Glomerular endothelial cell (primary cell): ENCODE measurements at places on chromosomes 7 and 10.

GRCh38 chr7:25895792-25896171, 256.2 kb upstream of the NFE2L3 start:
- DNase-seq, result no peak

- no peak for DNase-seq
Observed at GRCh38 chr10:128686630-128687278, 560.5 kb upstream of the MKI67 start.

DNA sequence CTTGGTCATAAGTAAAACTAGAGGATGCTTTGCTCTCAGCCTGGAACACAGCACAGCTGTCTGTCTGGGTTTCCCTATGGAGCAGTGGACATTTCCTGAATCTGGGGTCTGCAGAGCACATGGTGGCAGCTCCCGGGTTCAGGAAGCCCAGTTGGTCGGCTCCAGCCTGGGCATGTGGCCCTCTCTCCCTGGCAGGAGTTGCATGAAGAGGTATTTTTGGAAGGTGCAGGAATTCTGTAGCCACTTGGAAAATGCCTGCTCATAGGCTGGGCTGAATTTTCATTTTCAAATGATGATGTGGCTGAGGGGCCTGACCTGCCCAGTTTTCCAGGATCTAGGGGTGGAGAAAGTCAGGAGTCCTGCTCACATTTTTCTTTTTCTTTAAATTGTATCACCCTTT, 6.7 kb upstream of the TPST1 start:
- no peak for DNase-seq

DNA sequence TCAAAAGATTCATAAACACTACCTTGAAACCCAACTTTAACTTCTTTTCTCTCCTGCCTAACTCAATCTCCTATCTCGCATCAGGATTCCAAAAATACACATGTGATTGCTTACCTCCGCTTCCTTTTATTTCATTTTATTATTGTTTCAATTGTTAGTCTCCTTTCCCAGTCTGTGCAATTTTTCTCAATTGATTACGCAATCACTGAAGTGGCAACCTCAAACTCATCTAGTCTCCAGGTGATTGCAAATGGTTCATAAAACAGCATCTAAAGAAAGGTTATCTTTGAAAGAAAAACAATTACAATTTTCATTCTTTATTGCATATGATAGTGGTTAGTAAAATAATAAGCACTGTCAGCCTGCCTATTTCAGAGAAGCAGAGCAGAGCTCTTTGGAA, 45.6 kb downstream of the CHRM2 start:
- DNase-seq, result no peak

GRCh38 chr10:13890233-13891127, 303.7 kb downstream of the PRPF18 start:
- no peak for DNase-seq

GRCh38 chr10:49571388-49571787, 32.5 kb upstream of the ERCC6 start:
- DNase-seq, result no peak

GRCh38 chr10:102642736-102643335, 1.4 kb upstream of the TRIM8 start:
- no peak for DNase-seq

DNA sequence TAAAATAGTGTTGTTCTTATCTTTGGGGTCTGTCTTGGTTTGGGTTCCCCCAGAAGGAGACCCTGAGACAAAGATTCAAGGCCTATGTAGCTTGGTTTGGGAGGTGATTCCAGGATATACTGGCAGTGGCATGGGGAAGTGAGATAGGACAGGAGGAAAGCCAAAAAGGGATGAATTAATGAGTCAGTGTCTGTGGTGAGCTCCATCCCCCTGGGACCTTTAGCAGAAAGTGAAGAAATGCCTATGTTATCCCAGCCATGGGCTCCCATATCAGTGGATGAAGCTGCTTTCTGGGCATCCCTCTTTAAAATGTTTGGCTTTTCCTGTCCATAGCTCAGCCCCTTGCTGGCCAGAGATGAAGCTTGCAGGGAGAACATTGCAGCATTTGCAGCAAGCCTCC, 217.0 kb upstream of the CTBP2 start:
- no peak for DNase-seq

DNA sequence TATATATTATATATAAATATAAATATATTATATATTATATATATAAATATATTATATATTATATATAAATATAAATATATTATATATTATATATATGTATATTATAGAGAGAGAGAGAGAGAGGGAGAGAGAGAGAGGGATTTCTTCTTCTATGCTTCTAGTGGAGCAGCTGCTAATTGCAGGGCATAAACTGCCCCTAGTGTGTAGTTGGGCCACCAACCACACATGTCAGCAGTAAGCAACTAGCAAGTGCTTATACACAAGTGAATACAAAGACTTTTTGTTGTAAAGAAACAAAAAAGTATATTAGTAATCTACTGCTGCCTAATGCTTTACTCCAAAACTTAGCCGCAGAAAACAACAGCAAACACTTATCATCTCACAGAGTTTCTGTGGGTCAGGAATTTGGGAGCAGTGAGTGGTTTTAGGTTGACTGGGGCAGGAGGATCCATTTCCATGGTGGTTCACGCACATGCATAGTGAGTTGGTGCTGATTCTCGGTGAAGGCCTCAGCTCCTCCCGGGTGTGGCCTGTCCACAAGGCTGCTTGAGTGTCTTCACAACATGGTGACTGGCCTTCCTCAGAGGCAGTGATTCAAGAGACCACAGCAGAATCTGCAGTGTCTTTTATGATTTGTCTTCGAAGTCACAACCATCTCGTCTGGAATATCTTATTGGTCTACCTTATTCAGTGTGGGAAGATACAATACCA, 25.5 kb upstream of the BAG3 start:
- no peak for DNase-seq

GRCh38 chr7:47336472-47337425, 245.2 kb downstream of the TNS3 start:
- no peak for DNase-seq

- DNase-seq, result no peak
Observed at GRCh38 chr10:31320550-31321211, 1.7 kb downstream of the ZEB1 start.

DNA sequence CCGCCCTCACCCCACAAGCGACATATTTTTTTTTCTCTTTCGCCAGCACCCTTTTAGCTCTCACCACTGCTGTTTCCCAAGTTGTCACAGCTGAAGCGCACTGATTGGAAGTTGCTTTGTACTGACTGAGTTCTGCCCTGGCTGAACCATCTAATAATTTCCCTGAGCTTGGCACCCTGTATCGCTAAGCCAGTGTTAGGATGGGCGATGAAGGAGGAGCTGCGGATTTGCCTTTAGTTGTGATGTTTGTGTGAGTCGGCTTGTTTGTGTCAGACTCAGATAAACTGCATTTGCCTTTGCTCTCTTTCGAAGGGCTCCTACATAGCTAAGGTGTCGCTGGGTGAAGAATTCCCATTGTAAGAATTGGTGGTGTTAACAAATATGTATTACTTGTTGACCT, 1.3 kb upstream of the ATXN7L1 start:
- DNase-seq, result no peak

GRCh38 chr10:48607356-48608278, 2.7 kb upstream of the ARHGAP22 start:
- DNase-seq, result no peak

GRCh38 chr7:108034586-108034985, 31.6 kb upstream of the LAMB1 start:
- DNase-seq, result no peak

- no peak for DNase-seq
Observed at GRCh38 chr10:60008816-60009215, 102.5 kb upstream of the CCDC6 start.

GRCh38 chr10:122348512-122348911, 26.0 kb upstream of the PLEKHA1 start:
- DNase-seq, result no peak

GRCh38 chr10:95716466-95716865, 22.7 kb upstream of the TCTN3 start:
- DNase-seq, result no peak

DNA sequence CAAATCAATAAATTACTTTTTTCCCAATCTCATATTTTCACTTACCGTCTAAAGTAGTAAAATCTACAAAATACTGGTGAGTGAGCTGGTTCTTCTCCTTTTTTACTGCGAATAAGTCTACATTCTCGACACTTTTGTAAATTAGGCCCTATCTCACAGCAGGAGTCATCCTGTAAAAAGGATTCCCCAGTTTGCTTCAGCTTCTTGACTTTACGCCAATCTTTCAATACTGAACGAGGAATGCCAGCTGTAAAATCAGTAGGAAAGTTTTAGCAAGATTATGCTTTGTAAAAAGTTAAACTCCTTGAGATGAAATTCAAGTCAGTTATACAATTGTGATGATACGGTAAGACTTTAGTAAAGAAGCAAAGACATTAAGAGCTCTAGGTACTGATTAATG, 67.3 kb downstream of the NRBF2 start:
- no peak for DNase-seq

DNA sequence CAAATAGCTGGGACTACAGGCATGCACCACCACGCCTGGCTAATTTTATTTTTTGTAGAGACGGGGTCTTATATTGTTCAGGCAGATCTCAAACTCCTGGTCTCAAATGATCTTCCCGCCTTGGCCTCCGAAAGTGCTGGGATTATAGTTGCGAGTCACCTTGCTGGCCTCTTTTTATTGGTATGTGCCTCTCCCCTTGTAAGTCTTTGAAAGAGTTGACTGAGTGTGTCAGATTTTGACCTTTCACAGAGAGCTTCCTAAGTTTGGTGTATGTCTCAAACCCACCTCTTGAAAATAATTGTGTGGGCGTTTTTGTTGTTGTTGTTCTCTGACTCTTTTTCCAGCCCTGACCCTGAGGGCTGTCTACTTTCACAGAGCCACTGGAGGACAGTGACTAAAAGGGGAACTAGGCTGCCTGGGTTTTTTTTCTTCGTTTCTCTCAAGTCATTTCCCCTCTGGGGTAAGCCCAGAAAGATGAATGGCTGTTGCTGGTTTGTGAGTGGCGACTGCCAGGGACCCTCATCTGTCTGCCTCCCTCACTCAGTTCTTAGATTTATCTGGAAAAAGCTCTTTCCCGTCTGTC, 262.8 kb downstream of the ZEB1 start:
- DNase-seq, result no peak

DNA sequence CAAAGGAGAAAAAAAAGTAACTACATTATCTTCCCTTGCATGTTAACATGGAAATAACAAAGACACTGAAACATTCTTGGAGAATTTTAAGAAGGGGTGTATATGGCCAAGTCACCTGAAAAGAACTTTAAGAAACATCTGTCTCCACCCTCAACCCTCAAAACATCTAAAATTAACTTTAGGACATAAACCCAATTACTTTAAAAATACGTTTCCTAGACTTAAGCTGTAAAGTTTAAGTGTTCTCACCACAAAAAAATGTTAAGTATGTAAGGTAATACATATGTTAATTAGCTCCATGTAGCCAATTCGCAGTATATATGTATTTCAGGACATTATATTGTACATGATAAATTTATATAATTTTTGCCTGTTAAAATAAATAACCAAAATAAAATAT, 71.1 kb upstream of the GLCCI1 start:
- DNase-seq, result no peak

DNA sequence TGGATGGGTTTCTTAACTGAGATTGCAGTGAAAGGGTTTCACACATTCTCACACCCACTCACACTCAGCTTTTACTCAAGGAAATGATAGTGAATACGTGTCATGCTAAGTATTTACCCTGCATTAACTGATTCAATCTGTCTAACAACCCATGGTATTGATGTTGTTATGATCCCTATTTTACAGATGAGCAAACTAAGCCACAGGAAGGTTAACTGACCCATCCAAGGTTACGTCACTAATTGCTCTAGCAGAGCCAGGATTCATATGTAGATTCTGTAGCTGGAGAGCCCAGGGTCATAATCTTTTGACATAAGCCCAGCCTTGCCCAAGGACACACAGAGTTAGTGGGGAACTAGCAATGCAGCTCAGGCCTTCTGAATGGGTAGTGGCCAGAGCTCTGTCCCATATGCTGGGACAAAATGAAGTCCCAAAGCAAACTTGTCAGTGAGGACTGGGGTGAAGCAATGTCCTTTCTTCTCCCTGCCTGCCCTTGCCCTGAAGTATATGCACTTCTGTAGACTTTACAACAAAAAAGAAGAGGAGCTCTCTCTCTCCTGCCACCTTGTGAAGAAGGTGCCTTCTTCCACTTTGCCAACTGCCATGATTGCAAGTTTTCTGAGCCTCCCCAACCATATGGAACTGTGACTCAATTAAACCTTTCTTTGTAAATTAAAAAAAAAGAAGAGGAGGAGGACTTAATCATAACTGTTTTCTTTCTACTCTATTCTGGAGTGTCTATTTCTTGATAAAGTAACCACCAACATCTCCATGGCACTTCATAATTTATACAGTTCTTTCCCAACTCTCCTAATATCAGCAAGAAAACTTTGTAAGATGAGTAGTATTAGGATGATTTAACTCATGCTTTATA, 4.9 kb upstream of the CYP3A7 start:
- no peak for DNase-seq

- no peak for DNase-seq
Observed at GRCh38 chr7:32516551-32517100, 21.3 kb downstream of the AVL9 start.

GRCh38 chr7:141844256-141844655, 3.0 kb upstream of the PRSS37 start:
- DNase-seq, result no peak

DNA sequence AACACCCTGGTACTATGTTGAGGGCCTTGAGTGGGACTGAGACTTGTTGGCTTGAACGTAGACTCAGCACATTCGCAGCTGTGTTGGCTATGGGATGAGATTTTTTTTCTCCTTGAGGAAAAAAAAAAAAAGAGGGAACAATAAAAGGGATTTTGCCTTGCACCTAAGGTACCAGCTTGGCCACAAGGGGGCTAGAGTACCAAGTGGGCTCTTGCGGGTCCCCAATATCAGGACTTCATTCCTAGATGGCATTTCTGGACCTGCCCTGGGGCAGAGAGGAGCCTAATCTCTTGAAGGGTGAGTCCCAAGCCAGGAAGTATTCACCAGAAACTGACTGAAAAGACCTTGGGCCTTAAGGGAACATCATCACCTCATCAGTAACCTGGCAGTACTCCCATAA, 1083.6 kb upstream of the PHF14 start:
- DNase-seq, result no peak

DNA sequence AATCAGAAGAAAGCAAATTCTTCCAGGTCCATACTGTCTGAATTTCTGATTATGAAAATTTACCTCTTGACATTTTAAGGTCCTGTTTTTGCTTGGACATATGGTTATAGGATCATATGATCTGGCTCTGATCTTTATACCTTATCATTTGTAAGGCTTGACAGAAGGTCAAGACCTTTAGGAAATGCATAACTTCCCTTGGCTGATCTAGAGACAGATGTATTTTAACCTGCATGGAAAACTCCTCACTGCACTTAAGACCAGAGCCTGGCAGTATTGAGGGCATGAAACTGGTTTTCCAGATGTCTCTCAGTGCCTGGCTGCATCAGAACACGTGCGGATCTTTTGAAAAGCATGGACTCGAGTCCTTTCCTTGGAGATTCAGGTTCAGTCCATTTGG, 55.9 kb downstream of the TRRAP start:
- DNase-seq, result peak; percentile 45

DNA sequence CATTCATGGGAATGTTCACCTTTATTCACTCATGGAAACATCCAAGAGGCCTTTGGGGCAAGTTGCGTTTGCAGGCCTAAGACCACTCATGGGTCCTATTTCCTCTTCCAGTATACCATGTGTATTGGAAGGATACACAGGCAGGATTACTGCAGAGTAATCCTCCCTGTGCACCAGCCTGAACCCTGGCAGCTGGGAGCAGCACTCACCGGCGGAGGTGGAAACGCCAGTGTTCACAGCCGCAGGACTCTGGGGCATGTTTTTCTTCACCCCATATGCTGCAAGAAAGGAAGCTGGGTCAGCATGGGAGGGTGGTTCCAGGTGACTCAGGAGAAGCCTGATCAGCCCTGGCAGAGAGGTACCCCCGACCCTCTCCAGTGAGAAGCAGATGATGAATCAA, 24.5 kb downstream of the COL17A1 start:
- no peak for DNase-seq
